Occipital lobe (tissue), 3 donors: ENCODE measurements at places on chromosomes 4 and X.

GRCh38 chrX:11105080-11105479 is 6.1 kb upstream of the HCCS start:
- no peak for DNase-seq

- no peak for DNase-seq
Measured at GRCh38 chrX:19540076-19540475, 24.8 kb upstream of the MAP3K15 start.

DNA sequence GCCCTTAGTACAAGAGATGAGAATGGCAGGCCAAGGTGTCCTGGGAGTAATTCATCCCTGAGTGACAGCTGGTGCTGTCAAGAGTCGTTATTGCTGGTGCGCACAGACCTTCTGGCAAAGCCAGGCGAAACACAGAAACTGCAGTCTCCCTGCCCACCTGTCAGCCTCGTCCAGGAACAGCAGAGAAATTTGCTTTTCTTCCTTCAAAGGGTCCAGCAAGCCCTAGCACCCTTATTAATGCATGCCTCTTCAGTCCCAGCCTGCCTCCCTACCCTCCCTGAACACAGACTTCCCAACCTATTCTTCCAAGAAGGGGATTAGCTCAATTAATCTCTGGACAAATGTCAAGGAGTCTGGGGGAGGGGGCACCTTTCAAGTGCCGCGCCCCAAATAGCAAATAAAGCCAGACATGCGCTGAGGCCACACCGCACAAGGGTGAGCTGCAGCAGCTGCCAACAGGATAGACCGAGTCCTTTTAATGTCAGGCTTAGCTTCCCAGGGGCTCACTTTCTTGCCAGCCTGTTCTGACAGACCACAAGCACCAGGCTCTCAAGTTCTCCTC is 250.7 kb upstream of the RASGEF1B start:
- DNase-seq, result no peak

DNA sequence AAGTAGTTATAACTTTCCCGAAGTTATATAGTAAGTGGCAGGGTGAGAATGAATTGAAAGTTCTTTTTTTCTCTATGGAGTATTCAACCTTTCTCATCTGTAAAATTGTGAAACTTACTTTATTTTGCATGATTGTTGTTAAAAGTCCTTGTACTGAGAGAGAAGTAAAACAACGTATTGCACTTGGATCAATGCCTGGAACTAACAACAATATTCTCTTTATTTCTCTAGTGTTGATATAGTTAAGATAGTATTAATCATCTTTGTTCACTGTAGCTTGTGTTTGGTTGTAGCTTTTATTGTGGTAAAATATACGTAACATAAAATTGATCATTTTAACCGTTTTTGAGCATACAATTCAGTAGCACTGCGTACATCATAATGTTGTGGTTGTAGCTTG is 48.7 kb downstream of the STIM2 start:
- no peak for DNase-seq

- DNase-seq, result no peak
Measured at GRCh38 chr4:39668887-39669286, 29.0 kb upstream of the UBE2K start.

DNA sequence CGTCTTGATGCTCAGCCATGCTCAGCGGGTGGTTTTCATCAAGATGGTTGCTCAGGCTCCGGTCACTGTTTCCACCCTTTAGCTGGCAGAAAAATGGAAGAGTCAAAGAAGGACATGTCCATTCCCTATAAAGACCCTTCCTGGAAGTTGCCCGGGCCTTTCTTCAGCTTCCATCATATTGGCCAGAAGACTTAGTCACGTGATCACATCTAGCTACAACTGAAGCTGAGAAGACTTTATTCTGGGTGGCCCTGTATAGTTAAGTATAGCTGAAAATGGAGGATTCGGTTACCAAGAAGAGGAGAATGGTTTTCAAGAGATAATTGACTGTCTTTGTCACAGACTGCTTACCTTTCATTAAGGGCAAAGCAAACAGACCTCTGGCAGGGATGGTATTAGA is 296.7 kb upstream of the CASK start:
- no peak for DNase-seq
